ENCODE measurements at places on chromosomes 2 and 18. TPM values are rescaled to one million over a fixed set of nuclear protein-coding genes. Genes with fewer than 3 reads are reported as not detected.

DNA sequence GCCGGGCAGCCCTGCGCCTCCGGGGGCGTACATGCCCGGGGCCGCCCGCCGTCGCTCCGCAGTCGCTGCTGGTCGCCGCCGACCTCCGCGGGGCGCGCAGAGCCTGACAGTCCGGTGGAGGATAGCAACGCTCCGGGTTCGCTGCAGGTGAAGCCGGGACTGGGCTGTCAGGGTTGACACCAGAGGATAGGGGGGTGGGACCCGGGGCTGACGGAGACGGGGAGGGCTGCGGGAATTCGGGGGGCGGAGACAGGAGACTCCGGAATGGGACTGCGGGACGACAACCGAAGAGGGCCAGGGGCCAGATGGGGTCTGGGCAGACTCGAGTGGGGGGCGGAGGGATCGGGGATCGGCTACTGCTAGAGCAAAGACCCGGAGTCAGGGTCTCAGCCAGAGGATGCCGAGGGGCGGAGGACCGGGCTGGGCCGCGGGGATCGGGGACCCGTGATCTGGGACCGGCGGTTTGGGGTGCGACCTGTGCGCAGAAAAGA lies 403 bp downstream of the TMEM127 start:
- DNase-seq, result no peak

REG1B gene
- 0.37 TPM for polyA plus RNA-seq

SLC30A3 gene
- 0.04 TPM for polyA plus RNA-seq

CHAC2 gene
- polyA plus RNA-seq, result 3.2 TPM

GRCh38 chr2:23066686-23067085 lies 318.3 kb upstream of the KLHL29 start:
- DNase-seq, result peak; percentile 56

- DNase-seq, result no peak
Measured at GRCh38 chr2:236847538-236848263, 238.0 kb upstream of the COPS8 start.

- DNase-seq, result no peak
Measured at GRCh38 chr2:85697096-85697495, 2.9 kb downstream of the GNLY start.

CLEC4F gene
- 0.22 TPM for polyA plus RNA-seq

DNA sequence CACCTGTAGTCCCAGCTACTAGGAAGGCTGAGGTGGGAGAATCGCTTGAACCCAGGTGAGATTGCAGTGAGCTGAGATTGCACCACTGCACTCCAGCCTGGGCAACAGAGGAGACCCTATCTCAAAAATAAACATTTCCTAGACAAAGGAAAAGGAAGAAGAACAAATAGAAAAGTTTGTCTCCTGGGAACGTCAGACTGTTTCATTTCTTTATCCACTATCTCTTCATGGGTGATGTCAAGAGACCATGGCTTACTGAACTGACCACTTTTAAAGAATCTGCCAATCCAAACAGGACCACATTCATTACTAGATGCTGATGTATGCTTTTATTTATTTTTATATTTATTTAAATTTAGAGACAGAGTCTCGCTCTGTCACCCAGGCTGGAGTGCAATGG lies 26.8 kb downstream of the COX7A2L start:
- no peak for DNase-seq

LRRTM1 gene
- not detected for polyA plus RNA-seq

- no peak for DNase-seq
Measured at GRCh38 chr18:8721094-8721669, 15.8 kb downstream of the MTCL1 start.

SULT1C4 gene
- 2.4 TPM for polyA plus RNA-seq

DAW1 gene
- polyA plus RNA-seq, result 0.07 TPM

DPP4 gene
- 253 TPM for polyA plus RNA-seq

DNA sequence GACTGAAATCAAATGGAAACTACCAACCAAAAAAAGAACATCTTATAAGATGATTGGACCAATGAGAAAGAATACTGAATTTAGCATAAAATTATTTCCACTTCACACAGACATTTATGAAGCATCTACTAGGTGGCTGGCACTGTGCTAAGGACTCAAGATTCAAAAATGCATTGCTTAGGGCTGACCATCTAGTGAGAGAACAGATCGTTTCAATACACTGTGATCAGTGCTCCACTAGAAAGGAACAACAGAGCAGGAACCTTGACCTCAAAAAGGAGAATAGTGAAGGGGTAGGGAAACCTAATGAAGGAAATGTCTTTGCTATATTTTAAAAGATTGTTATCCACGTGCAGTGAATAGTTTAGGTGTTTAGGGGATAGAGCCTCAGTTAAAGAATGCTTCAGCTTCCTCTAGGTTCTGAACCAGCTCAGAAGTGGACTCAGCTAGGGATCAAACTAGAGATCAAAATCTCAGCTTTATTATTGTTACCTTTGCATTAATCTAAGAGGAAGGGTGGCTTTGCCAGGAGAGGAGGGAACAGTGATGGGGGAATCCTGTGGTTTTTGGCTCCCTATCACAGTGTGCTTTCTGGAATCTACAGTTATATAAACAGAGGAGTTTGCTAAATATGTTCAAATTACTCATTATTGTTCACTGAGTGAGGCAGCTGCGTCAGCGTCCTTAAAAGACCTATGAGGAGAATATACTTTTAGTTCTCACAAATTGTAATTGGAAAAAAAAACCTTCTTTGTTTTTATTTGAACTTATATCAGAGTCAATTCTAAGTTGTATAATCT lies 16.2 kb upstream of the BBS5 start:
- DNase-seq, result no peak

- peak; percentile 42 for DNase-seq
Measured at GRCh38 chr18:59783138-59783537, 85.9 kb upstream of the CCBE1 start.

ACVR1 gene
- 4.3 TPM for polyA plus RNA-seq

DNA sequence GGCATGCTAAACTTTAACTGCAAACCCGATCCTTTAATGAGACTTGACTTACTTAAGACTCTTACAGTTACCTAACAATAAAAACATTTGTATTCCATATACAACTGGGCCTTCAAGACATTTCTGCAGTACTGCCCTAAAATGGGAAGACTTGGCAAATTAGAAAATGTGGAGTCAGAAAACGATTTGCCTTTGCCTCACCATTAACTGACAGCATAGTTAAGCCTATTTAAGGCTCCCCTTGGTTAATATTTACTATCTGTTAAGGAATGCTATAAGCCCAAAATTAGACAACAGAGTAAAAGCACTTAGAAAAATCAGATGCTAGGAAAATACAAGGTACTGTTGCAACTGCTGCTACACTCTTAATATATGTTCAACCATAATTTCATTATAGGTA lies 18.7 kb downstream of the TYW5 start:
- peak; percentile 21 for DNase-seq

- no peak for DNase-seq
Measured at GRCh38 chr18:76927223-76927725, 104.9 kb downstream of the ZNF236 start.

Measured in small intestine (tissue), 16 donors.